ENCODE measurements at places on chromosomes 11 and 22. TPM values are rescaled to one million over a fixed set of nuclear protein-coding genes. Genes with fewer than 3 reads are reported as not detected.

GLYAT gene
- not detected for total RNA-seq

FAM168A gene
- total RNA-seq: 8.4 TPM

FAM180B gene
- total RNA-seq: not detected

MFRP gene
- total RNA-seq: not detected

TSSK2 gene
- not detected for total RNA-seq

OR5B21 gene
- 9.3 TPM for total RNA-seq

MS4A6A gene
- total RNA-seq: not detected

PLEKHA7 gene
- total RNA-seq: 8.8 TPM

RAG1 gene
- 0.34 TPM for total RNA-seq

MMP13 gene
- total RNA-seq: not detected

SHISAL1 gene
- not detected for total RNA-seq

TESMIN gene
- 0.36 TPM for total RNA-seq

FLRT1 gene
- total RNA-seq: not detected

ZNF280B gene
- total RNA-seq: 10.3 TPM

- DNase-seq: no peak
Measured at GRCh38 chr11:59944720-59945119, 6.5 kb downstream of the OOSP1 start.

DNA sequence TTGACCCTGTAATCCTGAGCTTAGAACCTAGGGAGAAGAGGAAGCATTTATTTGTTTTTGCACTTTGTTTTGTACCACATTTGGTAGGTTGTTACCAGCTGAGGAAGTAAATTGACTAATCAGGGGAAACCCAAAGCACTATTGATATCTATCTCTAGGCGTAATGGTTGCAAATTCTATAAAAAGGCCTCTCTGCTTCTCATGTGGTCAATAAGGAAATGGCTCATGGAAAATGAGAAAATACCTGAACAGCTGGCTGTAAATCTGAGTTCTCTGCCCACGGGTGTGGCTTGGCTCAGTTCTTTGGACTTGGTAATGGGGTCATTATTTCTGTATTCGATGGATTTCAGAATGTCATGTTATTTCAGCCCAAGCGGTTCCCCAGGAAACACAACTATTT lies 42.4 kb downstream of the BARX2 start:
- DNase-seq: no peak

- no peak for DNase-seq
Measured at GRCh38 chr11:65491163-65491465, 7.7 kb upstream of the MALAT1 start.

DNA sequence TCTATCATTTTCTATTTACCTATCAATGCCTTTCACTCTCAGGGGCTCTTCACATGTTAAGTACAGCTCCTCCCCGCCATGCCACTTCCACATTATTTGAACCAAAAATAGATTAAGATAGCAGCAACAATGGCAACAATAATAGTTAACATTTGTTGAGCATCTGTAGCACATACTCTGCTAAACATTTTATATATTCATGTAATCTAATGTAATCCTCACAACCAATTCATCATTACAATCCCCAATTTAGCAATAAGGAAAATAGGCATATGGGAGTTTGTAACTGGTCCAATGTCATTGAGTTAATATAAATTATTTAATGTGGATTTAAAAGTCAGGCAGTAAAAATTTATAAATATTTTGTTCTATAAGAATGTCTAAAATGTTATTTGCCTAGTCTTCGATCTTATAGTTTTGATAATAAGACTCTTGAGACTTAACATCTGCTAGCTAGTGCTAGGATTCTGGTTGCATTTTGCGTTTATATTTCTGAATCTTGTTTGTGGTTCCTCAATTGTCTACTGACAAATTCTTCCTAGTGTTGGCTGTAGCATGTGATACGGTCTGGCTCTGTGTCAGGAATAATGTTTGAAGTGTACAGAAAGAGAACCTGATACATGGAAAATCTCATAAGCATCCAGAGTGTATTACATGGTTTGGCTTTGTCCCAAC lies 621.5 kb upstream of the LUZP2 start:
- no peak for DNase-seq

DNA sequence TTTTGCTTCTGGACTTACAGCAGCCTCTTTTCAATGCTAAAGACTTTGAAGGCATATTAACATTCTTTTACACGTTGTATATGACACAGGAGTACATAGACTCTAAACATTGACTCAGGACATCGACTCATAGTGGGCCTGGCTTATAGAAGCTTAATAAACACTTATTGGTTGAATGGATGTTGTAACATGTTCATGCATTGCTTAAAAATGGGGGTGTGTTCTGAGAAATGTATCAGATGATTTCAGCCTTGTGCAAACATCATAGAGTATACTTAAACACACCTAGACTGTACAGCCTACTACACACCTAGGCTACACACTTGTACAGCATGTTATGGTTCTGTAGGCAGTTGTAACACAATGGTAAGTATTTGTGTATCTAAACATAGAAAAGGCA lies 17.9 kb downstream of the TTC17 start:
- no peak for DNase-seq

DNA sequence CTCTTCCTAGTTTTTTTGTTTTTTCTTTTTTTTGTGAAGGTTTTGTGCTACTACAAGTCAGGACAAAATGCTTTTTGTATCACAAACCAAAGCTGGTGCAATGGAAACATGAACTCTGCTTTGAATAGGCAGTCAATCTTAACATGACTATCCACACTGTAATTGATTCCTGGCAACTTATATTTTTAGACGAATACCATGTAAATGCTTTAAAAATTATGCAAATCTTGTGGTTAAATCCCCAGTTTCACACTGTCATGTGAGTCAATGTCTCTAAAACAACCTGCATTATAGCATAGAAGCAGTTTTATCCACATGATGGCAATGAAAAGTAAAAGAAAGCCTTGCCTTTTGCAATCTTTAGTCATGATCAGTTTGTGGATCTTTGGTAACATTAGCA lies 8.9 kb downstream of the TRPC6 start:
- DNase-seq: no peak

DNA sequence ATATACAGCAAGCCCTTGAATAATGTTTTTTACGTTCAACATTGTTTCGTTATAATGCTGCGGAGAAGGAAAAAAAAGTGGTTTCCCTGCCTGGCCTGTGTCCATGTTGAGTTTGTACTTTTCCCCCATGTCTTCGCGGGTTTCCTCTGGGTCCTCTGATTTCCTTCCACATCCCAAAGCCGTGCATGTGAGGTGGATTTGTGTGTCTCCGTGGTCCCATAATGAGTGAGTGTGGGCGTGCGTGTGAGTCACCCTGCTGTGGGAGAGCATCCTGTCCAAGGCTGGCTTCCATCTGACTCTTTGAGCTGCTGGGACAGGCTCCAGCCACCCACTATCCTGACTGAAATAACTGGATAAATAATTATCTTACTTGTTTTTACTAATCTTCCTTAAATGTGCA lies 29.6 kb upstream of the SNX19 start:
- DNase-seq: no peak

GRCh38 chr22:43036282-43036829 lies 21.4 kb upstream of the PACSIN2 start:
- DNase-seq: no peak

DNA sequence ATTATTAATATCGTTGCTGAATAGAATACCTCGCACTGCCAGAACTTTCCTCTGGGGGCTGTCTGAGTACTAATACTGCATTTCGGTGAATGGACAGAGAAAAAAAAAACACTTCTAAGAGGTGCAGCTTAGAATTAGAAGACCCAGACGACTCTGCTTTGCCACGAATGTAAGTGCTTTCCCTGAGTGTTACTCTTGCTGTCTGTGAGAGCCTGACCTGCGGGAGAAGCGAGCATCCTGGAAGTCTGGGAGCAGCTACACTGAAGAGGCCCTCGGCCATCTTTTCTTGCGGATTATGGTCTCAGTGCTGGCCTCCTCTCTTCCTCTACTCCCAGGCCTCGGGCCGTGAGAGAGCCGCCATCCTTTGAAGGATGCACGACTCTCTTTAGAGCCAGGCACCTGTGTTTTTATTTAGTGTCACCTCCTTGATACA lies 94.9 kb downstream of the SCN3B start:
- DNase-seq: peak; percentile 56

- DNase-seq: no peak
Measured at GRCh38 chr11:124674168-124674517, 439 bp downstream of the SPA17 start.

DNA sequence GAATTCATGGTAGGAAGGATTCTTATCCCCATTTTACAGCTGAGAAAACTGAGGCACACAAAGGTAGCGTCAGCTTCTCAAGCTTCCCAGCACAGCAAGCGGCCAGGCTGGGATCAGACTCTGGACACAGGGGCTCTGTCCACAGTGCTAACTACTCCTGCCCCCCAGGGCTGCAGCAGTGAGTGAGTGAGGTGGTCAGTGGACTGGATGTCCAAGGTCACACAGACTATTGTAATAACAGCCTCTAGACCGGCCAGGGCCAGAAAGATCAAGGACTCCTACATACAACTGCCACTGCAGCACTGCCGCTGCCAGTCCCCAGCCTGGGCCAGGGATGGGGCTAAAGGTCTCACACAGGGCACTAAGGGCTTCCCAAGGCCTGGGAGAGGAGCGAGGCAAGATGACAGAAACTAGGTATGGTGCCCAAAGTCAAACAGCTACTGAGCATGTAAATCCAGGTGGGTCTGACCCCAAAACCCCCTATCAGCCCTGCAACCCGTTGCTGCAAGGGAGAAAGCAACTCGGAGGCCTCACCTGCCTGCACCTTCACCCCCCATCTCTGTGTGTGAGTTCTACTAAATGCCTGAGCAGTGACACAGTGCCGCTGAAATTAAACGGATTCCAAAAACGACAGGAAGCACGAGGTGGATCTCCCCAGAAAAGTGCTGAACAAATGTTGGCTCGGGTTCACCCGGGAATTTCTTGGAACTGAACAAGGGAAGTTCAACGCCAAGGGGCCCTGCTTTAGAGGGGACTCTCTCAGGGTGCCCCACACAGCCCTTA lies 161.8 kb upstream of the GRK3 start:
- no peak for DNase-seq

DNA sequence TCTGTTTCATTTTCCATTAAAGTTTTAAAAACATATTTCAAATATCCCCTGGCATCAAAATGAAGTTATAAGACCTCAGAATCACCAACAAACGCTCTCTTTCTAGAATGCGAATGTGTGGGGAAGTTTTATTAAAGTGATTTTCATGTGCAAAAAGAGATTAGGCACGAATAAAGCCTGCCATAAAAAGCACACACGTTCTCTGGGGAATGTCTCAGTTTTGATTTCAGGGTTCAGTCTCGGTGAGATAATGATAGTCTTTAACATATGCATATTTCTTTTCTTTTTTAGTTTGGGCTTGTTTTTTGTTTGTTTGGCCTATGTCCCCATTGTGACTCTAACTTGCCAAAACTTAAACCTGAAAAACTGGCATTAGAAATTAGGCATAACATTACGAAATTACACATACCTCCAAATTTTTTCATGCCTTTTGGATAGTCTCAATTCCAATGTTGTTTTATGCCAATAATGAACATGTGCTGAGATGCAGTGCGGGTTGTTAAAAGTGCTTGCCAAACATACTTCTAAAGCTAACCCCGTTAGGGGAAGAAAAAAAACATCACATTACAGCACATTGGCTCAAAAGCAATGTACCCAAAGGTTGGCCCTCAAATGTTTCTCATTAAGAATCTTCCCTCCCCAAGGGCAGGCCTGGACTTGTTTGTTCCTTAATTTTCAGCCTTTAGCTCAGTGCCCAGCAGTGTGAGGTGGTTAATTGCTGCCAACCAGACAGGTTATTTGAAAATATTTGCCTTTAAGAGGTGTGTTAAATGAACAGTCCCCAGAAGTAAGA lies 33.2 kb upstream of the FBLN1 start:
- DNase-seq: no peak

- DNase-seq: no peak
Measured at GRCh38 chr11:78039391-78039918, 16.4 kb upstream of the KCTD14 start.

DNA sequence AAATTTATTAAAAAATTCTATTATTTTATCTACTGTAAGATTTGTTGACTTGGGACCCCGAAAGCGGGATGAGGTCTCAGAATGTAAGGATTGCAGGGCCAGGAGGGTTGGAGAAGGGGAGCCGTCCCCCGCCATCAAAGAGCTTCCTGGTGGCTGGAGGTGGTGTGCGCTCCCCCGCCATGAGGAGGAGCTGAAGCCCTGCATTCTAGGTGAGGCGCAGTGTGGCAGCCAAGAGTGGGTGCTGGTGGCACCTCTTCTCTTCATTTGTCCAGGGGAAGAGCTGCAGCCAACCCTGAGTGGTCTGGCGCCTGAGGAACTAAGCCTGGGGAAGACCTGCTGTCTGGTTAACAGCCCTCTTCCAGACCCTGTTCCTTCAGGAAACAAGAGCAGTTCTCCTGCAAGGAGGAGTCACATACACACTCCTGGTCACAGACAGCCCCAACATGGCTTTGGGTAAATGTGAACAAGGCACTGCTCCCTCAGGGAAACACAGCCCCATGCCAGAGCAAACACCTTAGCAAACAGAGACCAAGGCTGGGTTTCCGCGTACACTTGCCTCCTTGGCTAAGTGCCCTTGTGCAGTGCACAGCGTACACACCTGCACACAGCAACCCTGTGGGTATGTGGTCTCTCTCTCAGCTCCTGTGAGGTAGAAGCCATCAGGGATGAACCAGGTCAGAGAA lies 17.3 kb downstream of the RTN4RL2 start:
- peak; percentile 68 for DNase-seq

DNA sequence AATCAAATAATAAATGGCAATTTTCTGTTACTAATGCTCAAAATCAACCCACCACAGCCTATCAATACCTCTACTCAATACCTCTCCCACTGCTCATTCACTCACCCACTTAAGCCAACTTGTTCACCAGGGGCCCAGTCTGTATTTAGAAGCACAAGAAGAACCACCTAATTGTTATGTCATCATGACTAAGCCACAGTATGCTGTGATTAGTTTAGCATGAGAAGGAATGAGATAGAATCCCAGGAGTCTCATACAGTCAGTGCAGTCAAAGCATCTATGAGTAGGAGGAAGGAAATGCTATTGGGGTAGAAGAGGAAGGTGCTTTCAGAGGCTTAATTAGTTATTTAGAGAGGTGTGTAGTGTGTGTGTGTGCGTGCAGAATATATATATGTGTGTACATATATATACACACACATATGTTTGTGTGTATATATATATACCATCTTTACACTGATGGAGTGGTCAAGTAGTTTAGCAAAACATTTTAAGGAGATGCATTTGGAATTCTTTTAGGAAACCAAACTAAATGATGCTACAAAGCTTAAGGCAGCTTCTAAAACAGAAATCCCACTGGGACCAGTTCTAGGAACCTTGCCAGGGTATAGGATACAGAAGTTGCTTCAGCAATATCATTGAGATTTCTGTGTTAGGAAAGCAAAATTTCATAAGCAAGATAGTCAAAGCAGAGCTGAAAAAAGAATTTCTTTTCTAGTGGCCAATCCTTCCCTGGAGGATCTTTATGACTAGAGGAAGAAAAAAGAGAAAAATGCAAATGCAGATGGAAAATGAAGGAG lies 27.5 kb downstream of the KCNA4 start:
- DNase-seq: no peak

DNA sequence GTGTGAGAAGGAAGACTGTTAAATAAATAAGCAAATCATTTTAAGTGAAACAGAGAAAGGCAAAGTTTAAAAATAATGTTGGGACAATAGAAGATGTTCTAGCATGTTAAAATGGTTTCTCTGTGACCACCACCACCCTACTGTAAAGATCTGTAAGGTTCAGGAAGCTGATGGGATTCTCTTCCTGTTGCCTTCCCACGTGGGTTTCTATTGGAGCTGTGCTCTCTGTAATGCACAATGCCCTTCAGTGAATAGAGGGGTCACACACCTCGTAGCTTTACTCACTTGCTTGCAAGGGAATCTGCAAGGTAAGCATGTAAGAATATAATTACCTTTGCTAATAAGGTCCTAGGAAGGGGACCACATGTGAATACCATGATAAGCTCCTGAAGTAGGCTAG lies 170.5 kb downstream of the CASP12 start:
- no peak for DNase-seq
